MCF 10A (cell line): ENCODE measurements at places on chromosomes 11 and 22. TPM values are rescaled to one million over a fixed set of nuclear protein-coding genes. Genes with fewer than 3 reads are reported as not detected.

ASPHD2 gene
- total RNA-seq, result 4.0 and 4.8 TPM in 2 replicates

GRCh38 chr22:27218012-27218920 is 560.9 kb downstream of the MIAT start:
- DNase-seq, result no peak

GRCh38 chr22:39894554-39895092 is 1.1 kb upstream of the ENTHD1 start:
- DNase-seq, result no peak

- no peak for DNase-seq
Measured at GRCh38 chr11:118442301-118442700, 6.0 kb downstream of the KMT2A start.
